ENCODE measurements at places on chromosomes 12 and 14. TPM values are rescaled to one million over a fixed set of nuclear protein-coding genes. Genes with fewer than 3 reads are reported as not detected.

The KRT6A gene
- not detected for total RNA-seq

The ADAM21 gene
- total RNA-seq, result not detected

The PRH1 gene
- total RNA-seq, result 24.7 TPM

The EEF1AKMT3 gene
- total RNA-seq, result 1.1 TPM

The OR4K17 gene
- total RNA-seq, result not detected

The ATP2A2 gene
- 113 TPM for total RNA-seq

The TSPAN19 gene
- total RNA-seq, result not detected

The DEPDC4 gene
- 0.50 TPM for total RNA-seq

GRCh38 chr14:25607192-25607591 is 557.2 kb upstream of the STXBP6 start:
- no peak for DNase-seq

DNA sequence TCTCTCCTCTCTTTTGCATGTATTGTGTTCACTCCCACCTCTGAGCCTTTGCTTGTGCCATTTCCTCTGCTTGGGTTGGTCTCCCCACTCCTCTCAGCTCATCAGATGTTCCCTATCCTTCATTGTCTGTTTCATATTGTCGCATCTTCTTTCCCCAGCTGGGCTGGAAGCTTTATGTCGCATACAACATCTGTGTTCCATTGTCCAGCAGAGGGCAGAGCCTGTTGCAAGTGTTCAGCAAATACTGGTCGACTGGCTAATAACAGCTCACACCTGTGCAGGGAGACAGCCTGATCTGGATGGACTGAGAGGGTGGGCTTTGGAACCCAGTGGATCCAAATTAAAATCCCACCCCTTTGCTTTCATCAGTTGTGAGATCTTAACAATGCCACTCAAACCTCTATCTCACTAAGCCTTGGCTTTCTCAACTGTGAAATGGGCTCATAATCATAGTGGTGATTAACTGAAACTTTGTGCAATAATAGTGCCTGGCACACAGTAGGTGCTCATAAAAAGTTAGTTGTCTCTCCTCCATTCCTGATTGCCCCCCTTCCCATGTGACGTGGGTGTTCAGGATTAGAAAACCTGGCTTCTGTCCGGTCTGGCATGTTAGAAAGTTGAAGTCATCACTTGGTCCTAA is 75.8 kb downstream of the RIN3 start:
- no peak for DNase-seq

- no peak for DNase-seq
Observed at GRCh38 chr14:74531467-74531866, 37.9 kb downstream of the ISCA2 start.

- no peak for DNase-seq
Observed at GRCh38 chr14:85087201-85087600, 442.7 kb upstream of the FLRT2 start.

DNA sequence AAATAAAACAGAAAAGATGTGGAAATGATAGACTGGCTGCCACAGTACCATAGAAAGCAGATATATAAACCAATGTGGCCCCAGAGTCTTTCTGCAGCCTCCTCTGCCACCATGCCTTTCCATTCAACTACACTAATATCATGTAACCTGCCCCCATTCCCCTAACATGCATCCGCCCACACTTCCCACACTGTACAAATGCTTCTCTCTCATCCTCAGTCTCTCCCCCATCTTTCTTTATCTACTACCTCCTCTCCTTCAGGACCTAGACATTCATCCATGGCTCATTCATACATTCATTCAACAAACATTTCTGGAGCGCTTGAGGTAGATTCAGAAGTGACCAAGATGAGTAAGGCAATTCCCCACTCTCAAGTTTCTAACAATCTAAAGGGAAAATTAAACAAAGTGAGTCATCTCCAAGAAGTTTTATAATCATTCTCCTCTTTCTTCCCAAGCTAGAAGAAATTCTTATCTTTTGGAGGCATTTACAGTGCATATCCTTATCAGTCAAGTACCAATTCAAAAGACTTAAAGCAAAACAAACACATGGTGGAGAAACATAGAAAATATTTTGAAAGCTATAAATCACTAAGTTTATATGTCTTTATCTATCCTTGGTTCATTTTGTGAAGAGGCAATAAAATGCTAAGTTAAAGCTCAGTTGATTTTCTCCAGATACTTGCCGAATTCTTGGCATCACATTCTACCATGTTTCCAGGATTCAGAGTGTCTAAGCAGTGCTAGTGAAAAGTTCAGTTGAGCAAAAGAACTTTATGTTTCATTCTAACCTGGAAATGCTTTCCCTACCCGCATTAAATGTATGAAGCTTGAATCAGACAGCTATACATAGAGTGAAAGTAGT is 70.5 kb upstream of the FRMD6 start:
- no peak for DNase-seq

DNA sequence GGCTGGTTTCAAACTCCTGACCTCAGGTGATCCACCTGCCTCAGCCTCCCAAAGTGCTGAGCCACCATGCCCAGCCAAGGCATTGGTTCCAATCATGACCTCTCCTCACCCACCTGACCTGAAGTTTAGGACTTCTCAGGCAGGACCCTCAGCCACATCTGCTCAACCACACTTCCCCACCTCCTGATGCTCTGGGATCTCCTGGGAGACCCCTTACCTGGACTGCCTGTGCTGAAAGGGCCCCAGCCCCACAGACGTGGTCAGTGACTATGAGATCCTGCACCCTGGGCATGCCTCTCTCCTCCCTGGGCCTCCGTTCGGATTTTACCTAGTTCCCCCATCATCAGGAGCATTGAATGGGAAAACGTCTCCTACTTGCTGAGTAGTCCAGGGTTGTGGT is 18.0 kb downstream of the GSC start:
- no peak for DNase-seq

- no peak for DNase-seq
Observed at GRCh38 chr14:34247605-34248004, 214.4 kb downstream of the SPTSSA start.

GRCh38 chr14:24411443-24412389 is 12.9 kb downstream of the NYNRIN start:
- DNase-seq, result no peak

Data from CD4-positive, alpha-beta T cell (primary cell).